Inflammatory macrophage treated with lipopolysaccharide for 1 hour (primary cell): ENCODE measurements at places on chromosomes 7 and 10.

DNA sequence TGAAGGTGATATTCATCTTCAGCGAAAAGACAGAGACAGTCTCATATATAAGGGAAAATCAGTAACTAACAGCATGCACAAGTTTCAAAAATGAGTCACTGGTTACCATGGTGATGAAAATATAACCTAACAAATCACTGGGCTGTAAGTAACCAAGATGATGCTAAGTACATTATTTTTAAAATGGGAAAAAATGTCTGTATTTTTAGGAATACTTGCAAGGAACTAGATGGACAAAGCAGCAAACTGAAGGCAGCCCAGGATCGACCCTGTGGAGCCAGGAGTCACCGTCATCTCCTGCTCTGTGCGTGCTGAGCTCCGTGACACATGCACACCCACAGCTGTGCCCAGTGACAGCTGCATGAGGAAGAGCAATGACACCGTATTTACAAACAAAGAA is 137.3 kb downstream of the ELMO1 start:
- DNase-seq, result peak; percentile 78

GRCh38 chr10:62895063-62895462 is 78.9 kb upstream of the EGR2 start:
- DNase-seq, result no peak

DNA sequence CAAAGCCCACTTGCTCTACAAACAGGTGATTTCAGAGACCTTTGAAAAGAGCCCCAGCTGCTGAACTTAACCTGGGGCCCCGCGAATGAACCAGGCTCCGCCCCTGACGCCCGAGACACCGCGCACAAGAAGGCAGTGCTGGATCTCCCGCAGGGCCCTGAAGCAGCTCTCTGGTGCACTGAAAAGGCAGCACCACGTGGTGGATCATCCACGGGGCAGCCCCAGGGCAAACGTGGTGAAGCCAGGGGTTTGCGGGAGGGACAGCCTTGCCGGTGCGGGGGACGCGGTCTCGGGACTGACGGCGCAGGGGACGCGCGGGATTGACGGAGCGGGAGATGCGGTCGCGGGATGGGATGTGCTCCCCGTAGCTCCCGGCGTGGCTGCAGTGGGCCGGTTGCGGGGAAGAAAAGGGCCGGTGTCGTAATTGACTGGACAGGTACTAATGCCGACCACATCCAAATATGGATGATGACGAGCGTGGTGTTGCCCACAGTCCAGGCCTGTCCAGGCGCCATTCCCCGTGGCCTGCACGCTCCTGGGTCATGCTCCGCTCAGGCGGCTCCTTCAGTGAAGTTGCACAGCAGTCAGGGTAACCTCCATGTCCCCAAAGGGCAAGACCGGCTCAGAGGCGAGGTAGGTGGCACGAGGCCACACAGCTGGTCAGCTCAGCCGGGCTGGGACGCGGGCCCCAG is 421.1 kb downstream of the DNAJB6 start:
- DNase-seq, result no peak

GRCh38 chr10:31947144-31947926 is 18.7 kb upstream of the ARHGAP12 start:
- DNase-seq, result peak; percentile 35

GRCh38 chr7:100077205-100077604 is 4.3 kb downstream of the ZNF3 start:
- DNase-seq, result no peak

- no peak for DNase-seq
These were observed 124.2 kb upstream of the SEM1 start for GRCh38 chr7:96833676-96834453.
